NCI-H2171 (cell line): ENCODE measurements at places on chromosomes 5 and 9.

GRCh38 chr9:694403-695154, 146.9 kb upstream of the DMRT1 start:
- no peak for DNase-seq

DNA sequence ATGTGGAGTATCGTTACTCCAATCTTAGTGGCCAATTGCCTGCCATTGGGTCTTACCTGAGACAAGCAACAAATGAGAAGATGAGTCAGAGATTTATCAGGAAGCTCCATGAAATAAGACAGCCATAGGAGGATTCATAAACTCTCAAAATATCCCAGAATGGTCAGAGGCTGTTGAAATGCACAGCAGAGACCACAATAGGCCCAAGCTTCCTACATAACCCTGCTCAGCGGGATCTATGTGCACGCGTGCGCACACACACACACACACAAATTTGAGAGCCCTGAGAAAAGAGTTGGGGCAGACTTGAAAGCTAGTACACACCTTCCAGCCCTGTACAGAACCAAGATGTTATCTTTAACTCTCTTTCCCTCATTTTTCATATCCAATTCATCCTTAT, 9.8 kb downstream of the UIMC1 start:
- no peak for DNase-seq

GRCh38 chr5:97127727-97128126, 14.7 kb downstream of the LIX1 start:
- no peak for DNase-seq

GRCh38 chr5:119031905-119032304, 39.0 kb upstream of the DMXL1 start:
- DNase-seq = no peak

DNA sequence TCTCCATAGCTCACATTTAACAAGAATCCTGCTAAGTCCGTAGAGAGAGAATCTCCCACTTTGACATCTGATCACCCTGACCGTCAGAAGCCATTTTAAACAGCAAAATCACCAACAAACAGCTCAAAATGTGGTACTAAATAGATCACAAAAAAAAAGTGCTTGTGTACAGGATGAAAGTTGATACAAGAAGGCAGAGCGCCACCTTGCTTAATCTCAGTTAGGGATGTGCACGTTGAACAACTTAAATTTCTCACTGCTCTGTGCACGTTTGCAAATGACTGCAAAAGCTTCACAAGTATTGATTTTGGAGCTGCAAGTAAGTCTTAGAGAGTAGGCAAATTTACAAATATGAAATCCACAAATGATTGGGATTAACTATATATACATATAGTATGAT, 63.1 kb upstream of the NREP start:
- no peak for DNase-seq

DNA sequence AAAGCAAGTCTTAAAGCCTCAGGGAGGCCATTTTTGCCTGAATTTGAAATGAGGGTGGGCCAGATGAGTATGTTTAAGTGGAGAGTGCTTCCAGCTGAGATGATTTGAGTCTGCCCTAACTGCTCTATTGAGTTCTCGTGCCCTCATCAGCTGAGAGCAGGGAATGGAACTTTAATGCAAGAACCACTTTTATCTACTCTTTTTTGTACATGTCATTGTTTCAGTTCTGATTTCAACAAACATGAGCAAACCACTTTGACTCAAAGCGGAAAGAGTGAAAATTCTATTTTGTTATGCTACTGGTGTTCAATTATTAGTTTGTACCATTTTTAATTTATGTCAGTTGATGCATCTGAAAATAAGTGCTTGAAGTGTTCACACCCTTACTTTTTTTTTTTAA, 35.8 kb downstream of the DCAF10 start:
- no peak for DNase-seq

DNA sequence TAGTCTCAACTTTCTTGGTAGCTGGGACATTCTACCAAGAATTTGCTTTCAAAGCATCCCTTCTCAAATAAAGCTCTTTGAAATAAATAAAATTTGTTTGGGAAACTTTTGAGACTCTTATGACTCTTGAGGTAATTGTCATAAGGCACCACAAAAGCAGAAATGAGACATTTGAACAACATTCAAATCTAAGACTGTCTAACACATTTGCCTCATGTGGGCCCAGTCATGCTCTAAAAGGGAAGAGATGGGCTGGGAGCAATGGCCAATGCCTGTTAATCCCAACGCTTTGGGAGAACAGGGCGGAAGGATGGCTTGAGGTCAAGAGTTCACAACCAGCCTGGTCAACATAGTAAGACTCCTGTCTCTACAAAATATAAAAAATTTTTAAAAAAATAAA, 26.4 kb downstream of the SLC31A2 start:
- DNase-seq = no peak

GRCh38 chr9:18531136-18532065, 57.4 kb downstream of the ADAMTSL1 start:
- DNase-seq = no peak

GRCh38 chr5:169290895-169291294, 10.0 kb downstream of the SLIT3 start:
- DNase-seq = no peak

DNA sequence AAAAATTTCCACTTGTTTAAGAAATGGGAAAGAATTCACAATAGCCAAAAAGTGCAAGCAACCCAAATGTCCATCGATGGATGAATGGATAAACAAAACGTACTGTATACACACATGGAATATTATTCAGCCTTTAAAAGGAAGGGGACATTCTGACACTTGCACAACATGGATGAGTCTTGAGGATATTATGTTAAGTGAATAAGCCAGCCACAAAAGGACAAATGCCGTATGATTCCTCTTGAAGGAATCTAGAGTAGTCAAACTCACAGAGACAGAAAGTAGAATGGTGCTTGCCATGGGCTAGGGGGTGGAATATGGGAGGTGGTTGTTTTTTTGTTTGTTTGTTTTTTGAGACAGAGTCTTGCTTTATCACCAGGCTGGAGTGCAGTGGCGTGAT, 3.8 kb upstream of the ATP6V0E1 start:
- no peak for DNase-seq

- no peak for DNase-seq
Observed at GRCh38 chr5:98102936-98103335, 670.5 kb upstream of the RGMB start.

GRCh38 chr5:55356896-55357295, 49.1 kb downstream of the MTREX start:
- no peak for DNase-seq

GRCh38 chr9:94700445-94700844, 26.1 kb upstream of the AOPEP start:
- no peak for DNase-seq
